ENCODE measurements at places on chromosomes 1 and 21.

- no peak for DNase-seq
Observed at GRCh38 chr1:75969550-75969949, 37.3 kb upstream of the ASB17 start.

- DNase-seq: no peak
Observed at GRCh38 chr1:227234998-227235405, 83.3 kb downstream of the CDC42BPA start.

- no peak for DNase-seq
Observed at GRCh38 chr1:116334868-116335635, 38.0 kb upstream of the ATP1A1 start.

DNA sequence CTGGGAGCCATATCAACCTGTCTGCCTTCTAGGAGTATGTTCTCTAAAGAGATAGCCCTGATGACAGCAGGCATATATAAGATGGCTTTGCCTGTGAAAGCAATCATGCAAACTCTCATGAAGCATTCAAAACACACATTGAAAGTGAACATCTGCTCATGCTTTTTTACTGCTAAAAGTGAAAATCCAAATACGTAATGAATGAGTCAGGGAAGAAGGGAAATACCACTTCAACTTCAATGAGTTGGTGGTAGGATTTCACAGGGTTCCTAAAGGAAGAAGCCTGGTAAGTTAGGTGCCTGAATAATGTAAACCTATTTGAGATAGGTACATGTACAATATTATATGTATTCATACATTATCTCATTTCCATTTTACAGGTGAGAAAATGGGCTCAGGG is 50.5 kb upstream of the SLFNL1 start:
- no peak for DNase-seq

GRCh38 chr21:42169758-42170157 is 49.2 kb upstream of the ABCG1 start:
- DNase-seq: no peak

GRCh38 chr1:28508435-28508754 is 2.6 kb downstream of the RCC1 start:
- DNase-seq: no peak

DNA sequence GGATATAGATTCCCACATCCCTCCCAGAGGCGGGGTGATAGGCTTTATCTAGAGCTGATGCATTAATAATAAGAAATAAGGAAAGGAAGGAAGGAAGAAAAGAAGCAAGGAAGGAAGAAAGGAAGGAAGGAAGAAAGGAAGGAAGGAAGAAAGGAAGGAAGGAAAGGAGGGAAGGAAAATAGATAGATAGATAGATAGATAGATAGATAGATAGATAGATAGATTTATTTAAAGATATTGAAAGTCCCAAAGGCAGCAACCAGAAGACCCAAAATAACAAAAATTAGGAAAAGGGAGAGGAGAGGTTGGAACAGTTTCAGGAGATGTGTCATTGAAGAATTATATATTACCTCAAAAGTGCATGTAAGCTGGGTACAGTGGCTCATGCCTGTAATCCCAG is 12.2 kb upstream of the SLC26A9 start:
- DNase-seq: no peak
